ENCODE measurements at places on chromosomes 3 and 15.

GRCh38 chr3:46221391-46221790 is 13.3 kb upstream of the CCR1 start:
- no peak for DNase-seq

GRCh38 chr3:128787256-128788253 is 61.6 kb downstream of the RAB7A start:
- no peak for DNase-seq

DNA sequence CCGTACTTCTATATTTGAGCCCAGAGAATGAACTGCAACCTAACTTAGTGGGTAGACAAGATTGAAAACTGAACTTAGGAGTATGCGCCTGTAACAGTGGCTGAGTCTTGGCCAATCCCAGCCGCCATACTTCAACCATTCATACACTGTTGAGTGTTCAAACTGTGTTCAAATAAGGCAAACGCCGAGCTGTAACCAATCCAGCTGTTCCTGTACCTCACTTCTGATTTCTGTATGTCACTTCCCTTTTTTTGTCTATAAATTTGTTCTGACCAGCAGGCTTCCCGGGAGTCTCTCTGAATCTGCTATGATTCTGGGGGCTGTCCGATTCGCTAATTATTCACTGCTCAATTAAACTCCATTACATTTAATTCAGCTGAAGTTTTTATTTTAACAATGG is 58.6 kb upstream of the TPM1 start:
- no peak for DNase-seq

DNA sequence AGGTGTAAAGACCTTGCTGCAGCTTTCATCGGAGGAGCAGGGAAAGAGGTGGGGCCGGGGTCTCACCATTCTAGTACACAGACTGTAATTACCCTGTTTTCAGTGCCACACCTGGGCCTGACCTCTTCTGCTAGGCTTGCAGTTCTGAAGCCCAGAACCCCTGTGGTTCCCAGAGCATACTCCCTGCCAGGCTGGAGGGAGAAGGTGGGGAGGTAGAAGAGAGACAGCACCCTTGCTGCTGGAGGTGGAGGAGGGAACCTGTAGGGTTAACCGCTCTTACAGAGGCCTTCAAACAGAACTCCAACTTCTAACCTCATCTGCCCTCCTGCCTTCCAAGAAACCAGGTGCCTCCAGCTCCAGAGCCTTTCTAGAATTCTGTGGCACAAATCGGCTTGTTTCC is 27.0 kb downstream of the PCOLCE2 start:
- no peak for DNase-seq

Measured in CD8-positive, alpha-beta T cell (primary cell).